Germinal center (tissue), 1 donor: ENCODE measurements at places on chromosomes 2 and 18.

DNA sequence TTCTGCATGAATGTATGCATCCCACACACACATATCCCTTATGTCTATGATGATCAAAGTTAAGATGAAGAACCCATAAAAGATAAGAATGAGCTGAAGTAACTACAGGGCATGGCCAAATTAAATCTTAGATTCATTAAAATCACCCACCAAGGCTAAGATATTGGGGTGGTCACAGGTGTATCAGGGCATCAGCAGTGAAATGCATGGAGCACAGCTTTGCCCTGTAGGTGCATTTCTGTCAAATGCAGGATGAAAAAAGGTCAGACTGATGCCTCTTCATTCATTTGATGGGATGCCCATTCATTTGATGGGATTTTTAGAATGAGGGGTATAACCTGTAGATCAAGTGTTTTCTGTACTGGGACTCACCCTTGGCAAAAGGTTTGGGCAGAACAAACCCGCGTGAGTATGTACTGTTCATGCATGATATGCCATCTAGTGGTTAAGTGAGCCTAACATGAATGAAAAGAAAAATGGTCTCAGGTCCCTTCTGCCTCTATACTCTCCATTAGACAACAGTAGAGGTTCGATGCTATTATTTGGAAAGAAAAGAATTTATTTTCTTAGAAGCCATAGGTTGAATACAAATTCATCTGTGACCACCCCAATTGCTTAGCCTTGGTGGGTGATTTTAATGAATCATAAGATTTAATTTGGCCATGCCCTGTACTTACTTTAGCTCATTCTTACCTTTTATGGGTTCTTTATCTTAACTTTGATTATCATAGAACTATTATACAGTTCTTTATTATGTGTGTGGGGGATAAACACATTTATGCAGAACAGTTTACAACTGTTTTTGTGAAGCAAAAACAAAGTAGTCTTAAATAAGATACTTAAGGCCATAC is 43.2 kb upstream of the NOSTRIN start:
- peak; percentile 21 for DNase-seq

DNA sequence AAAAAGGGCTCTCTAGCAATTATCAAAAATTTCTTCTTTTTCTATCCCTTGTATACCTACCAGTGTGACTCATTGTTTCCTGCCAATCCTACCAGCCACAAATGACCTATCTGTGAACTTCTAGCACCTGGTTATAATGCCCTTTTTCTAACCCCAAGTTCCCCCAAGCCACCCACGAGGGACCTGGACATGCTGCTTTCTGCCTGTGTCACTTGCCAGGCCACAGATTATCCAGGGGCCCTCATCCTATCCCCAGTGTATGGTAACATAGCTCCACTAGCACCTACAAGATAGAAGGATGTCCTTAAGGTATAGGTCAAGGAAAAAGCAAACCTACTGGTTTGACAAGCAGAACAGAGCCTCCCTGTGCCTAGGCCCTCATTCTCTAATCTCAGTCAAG is 26.8 kb downstream of the AAK1 start:
- no peak for DNase-seq

GRCh38 chr2:69755862-69756467 is 14.0 kb downstream of the ANXA4 start:
- DNase-seq, result no peak

DNA sequence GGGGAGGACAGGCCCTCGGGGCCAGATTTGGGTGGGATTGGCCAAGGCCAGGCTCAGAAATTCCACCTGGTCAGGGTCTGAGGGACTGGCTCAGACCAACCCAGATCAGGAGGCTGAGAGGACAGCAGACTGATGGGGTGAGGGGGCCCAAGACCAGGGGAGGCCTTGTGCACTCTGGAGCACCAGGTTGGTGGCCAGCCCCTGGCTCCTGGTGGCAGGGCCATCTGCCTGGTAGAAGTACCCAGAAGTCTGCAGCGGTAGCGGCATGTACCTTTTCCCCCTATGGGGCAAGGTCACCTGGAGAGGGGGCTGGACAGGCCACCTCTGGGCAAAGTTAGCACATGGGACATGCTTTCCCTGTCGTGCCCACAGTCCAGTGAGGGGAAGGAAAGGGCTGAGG is 21.2 kb upstream of the ODC1 start:
- DNase-seq, result no peak

DNA sequence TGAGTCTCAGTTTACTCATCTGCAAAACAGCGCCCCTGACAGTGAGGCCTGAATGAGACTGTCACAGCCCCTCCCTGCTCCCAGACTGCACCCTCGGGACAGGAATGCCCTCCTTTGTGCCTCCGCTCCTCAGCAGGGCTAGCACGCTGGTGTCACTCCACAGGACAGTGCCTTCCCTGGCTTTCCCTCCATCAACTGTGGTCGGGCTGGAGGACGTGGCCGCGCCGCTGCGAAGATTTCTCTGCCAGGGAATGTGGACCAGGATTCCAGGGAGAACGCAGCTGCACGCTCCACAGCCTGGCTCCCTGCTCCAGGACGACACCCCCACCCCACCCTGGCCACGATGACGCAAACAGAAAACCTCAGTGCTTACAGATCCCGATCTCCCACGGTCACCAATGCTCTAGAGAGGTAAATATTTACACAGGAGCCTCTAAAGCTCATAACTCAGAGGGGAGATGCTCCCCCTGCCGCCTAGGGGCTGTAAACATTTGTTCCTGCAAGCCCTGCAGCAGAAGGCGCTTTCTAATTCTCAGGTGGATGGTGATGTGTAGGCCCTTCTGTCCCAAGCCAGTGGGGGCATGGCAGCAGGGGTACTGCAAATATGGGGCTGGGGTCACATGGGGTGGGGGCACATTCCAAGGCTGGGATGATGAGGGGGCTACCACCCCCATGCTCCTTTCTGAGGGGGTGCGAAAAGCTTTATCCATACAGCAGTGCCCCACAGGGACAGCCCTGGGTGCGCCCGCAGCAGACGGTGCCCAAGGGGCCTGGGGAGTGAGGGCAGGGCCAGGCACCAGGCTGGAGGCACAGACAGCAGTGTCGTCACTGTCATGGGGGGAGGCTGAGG is 12.4 kb downstream of the HS6ST1 start:
- DNase-seq, result peak; percentile 54

- DNase-seq, result peak; percentile 17
Observed at GRCh38 chr2:136072621-136073020, 45.3 kb downstream of the CXCR4 start.

DNA sequence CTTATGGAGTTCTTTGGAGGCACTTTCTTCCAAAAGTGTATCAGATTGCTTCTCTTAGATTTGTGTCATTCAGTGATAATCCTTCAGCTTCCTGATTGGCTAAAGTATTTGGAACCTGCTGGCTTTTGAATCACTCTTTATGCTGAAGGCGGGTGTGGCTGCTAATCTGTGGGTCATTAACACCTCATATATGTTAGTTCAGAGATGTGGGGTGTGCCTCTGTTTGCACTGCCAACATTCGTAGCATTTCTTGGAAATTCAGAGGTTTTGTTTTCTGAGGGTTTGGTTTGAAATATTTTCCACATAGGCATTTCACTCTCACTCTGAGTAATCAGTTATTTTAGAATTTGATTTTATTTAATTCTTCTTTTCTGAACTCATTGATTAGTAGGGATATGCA is 1604.4 kb upstream of the ACVR2A start:
- DNase-seq, result no peak

DNA sequence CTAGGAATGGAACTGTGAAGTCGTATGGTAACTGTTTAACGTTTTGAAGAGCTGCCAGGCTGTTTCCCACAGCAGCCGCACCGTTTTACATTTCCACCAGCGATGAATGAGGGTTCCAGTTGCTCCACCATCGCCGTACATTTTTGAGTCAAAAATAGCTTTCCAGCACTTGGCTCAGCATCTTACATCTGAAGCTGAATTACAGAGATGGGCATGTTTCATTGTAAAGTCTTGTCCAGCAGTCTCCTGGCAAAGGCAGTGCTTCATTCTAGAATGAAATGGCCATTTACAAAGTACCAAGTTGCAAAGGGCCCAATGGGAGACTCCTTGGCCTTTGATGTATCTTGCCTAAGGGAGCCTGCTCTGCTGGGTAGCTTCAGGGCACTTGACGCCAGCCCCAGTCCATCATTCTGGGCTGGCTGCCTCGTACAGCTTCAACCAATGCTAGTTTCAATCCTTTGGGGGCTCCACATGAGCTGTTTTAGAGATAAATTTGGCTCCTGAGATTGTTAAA is 45.1 kb downstream of the ATIC start:
- DNase-seq, result no peak

DNA sequence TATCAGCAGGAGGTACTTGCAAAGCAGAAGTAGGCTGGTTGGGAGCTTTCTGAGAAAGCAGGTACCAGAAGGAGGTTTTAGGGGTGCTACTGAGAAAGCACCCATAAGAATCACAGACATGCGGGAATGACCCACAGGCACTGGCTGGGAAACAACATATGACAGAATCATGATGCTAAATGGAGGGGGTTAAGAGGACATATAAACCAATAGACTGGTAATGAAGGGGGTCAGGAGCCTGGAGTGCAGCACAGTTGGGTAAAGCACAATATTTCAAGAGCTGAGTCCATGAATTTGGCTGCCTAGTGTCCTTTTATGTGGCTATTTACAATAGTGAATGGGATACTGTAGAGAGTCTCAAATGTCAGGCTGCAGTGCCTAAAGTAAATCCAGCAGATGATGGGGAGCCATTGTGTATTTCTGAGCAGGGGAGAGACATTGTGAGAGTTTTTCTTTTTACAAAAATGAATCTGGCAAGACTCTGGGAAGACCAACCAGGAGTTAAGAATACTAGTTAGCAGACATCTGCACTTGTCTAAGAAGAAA is 27.6 kb upstream of the GMCL1 start:
- DNase-seq, result no peak

DNA sequence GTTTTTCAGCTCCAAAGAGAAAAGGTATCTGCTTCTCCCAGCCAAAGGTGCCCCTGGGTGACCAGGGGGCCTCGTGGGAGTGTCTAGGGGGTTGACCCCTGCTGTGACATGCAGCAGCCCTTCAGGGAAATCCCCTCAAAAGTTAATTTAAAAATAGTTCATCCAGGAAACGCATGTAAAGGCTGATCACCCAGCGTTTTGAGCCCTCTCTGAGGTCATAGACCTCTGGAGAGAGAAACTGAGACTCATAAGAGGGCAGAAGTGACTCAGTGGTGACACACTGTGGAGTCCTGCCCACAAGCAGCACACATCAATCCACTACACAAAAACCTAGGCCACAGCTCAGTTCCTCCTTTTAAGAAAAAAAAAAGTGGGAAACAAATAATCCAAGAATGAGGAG is 11.9 kb downstream of the GAL3ST2 start:
- no peak for DNase-seq

GRCh38 chr2:58202404-58202803 is 38.7 kb downstream of the FANCL start:
- DNase-seq, result no peak

DNA sequence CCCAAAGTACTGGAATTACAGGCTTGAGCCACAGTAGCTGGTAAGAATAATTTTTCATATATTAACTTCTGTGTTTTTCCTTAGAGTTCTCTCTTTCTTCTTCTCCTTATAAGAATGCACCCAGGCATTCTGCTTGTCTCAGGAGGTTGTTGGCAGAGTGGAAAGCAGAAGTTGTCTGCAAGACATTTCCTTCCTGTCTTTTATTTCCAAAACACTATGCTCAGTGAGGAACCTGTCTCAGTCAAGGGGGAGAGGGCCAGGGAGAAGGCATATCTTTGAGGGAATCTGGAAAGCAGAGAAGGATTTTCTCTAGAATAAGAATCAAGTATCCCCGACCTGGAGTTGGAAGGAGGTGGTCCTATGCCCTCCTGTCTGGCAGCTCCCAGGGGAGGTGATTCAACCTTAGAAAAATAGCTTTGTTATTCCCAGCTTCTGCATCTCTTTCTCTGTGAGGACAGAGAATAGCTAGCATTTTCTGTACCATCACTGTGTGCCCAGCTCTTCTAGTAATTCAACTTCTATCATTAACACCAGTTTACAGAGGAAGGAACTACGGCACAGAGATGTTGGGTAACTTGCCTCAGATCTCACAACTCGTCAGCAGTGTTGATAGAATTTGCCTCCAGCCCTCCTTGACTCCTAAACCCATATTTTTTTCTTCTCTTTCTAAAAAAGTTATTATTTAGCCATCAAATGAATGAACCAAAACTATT is 3.8 kb upstream of the LPIN2 start:
- peak; percentile 36 for DNase-seq
